ENCODE measurements at places on chromosomes 3 and 15.

DNA sequence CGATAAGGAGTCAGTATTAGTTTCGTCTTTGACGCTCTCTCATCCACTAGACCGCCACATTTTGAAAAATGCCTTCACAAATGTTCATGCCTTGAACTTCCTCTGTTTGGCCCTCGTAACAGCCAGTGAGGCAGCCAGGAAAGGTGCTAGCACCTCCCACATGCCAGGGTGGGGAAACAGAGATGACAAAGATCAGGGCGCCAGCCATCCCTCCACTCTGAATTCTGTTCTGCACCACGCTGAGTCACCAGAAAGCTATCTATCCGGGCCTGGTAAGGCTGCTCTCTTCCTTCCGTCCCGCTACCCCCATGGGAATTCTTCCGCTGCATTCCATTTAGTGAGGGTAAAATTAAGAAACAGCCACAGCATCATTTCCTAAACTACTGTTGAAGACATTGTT, 31.3 kb upstream of the BCL2L10 start:
- DNase-seq = peak; percentile 95

DNA sequence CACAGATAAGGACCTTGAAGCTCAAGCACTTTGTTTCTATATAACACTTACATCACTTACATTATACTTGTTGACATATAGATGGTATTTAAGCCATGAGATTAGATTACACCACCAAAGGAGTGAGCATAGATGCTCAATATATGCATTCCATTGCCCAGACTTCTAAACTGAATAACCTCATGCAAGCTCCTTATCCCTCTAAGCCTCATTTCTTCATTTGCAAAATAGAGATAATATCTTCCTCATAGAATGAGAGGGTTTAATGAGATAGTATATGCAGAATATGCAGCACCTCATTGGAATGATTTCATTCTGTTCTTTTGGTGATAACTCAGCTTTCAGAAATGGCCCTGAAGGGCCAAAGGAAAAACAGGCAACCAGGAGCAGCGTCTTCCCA, 18.5 kb downstream of the NLGN1 start:
- DNase-seq = no peak

DNA sequence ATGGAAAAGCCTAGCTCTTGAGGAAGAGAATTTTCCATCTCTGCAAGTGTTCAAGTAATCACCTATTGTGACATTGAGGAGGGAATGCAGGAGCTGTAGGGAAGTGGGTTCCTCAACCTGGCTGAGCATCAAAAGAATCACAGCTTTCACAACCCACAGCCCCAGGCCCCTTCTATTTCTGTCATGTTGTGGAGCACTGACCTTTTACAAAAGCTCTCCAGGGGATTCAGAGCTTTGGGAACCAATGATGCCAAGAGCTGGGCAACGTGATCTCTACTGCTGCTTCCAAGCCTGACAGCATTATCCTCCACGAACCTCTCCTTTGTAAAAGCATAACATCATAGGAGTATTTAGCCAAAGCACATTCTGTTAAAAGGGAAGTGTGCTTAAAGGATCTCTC, 231.1 kb downstream of the ADAMTS9 start:
- no peak for DNase-seq

DNA sequence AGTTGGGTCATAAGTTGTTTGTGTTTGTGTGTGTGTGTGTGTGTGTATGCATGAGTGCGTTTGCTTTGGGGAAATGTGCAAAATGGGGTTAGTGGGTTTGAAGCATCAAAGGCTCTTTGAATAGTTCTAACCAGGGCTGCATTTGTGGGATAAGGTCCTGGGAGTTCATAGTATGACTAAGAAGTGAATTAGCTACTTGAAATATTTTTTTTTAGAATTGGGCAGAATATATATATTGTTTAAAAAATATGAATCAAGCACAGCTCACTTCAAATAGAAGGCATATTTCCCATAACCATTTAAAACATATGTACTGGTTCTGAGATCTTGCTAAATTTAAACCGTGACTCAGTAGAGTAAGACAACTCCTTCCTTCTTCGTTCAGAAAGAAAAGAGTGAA, 43.1 kb downstream of the IGF2BP2 start:
- DNase-seq = peak; percentile 38

- DNase-seq = no peak
These were observed 201.0 kb upstream of the BCL6 start for GRCh38 chr3:187946163-187946691.

Data from myocyte (in vitro differentiated cells).